Transverse colon (tissue), 4 donors: ENCODE measurements at places on chromosomes 7 and 10.

DNA sequence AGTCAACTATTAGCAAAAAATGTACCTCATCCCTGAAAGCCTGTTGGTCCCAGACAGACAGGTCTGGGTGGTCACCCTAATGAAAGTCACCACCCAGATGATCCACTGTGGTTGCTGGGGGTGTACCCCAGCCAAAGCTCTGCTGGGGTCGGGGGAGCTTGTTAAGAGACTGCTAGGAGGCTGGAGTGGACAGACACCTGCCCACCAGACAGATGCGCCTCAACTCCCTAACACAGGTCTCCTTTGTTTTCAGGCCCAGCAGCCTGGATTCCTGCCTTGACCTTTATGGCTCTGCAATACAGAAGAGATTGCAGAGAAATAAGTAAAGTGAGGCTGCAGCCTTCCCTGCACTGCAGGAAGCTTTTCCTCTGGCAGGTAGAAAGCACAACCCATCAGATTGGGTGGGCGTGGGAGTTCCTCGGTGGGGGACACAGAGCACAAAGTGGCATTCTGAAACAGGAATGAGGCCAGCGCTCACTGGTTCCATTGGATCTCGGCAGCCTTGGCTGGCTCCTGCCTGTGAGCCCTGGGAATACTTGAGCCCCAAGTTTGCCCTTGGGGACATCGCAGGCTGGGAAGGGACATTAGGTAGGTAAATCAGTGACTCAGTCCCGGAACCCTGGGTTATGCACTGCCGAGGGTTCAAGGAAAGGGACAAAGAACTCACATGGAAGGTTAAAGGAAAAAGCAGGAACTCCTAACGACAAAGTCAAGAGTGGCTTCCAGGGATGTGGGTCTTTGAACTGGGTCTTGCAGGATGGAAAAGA, 18.0 kb upstream of the ZNF488 start:
- DNase-seq: no peak

GRCh38 chr7:106339513-106340246, 54.9 kb upstream of the NAMPT start:
- no peak for DNase-seq

DNA sequence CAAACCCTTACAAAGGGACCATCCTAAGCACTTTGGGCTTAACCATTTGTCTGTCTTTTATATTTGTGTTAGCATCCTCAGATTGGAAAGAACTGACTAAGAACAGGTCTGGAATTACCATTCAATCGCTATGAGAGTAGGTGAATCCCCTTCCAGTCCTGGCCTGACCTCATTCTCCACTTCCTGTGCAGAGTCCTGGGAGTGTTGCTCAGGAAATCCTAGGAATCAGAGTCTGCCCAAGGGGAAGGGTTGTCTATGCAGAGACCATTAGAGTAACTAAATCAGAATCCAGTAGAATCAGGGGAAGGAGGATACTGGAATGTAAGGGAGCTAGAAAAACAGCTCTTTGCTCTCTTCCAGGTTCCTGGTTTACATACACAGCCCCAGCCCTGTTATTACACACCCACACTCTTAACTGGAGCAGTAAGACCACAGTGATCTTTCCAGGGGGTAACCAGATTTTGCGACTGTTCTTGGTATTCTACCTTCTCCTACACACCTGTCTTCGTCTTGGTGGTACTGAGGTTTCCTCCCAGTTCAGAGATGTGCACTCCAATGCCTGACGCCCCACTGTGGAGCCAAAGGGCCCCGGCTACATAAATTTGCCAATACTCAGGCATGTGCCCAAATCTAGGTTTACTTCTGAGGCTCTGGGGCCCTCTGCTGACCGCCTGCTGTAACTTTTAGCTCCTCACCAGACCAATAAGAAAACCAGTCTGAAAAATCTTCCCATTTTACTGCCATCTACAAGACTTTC, 103.7 kb downstream of the RNF216 start:
- DNase-seq: peak; percentile 61

GRCh38 chr10:43698156-43698555, 49.5 kb upstream of the ZNF32 start:
- DNase-seq: no peak

- peak; percentile 15 for DNase-seq
Measured at GRCh38 chr7:148697256-148698006, 1.3 kb upstream of the CUL1 start.

GRCh38 chr7:51318001-51318400, 1.4 kb upstream of the COBL start:
- DNase-seq: no peak

- no peak for DNase-seq
Measured at GRCh38 chr10:73717556-73717955, 19.6 kb upstream of the AGAP5 start.

DNA sequence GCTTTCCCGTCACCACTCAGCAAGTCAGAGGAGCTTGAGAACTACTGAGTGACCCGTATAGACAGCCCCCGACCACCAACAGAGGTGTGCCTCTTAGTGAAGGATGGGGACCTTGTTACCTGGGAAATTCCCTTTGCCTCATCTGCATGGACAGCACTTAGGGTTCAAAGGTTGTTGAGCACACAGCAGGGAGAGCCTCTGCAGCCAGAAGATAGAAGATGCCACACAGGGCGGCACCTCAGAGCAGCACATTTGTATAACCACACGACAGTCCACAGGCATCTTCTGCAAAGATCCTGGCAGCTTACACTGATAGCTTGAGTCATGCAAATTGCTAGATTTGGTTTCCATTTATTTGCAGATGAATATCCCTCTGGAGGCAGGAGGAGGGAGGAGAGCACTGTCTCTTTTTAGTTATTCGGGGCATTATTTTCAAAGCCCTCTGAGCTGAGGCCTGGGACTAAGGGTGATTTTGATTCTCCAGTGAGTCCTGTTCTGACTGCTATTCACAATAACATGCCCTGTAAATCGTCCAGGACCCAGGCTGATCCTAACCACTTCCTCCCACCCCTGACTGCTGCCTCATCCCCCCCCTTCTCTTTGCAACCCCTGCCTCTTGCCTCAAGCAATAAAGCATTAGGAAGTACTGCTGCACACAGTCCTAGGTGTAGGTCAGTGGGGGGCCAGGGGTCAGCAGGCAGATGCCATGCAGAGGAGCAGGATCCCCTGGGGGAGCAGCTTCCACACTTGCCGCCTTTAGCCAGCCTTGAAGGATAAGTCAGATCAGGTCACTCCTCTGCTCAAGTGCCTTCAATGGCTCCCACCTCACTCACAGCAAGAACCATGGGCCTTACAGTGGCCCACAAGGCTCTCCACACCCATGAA, 24.6 kb upstream of the INMT start:
- peak; percentile 27 for DNase-seq

DNA sequence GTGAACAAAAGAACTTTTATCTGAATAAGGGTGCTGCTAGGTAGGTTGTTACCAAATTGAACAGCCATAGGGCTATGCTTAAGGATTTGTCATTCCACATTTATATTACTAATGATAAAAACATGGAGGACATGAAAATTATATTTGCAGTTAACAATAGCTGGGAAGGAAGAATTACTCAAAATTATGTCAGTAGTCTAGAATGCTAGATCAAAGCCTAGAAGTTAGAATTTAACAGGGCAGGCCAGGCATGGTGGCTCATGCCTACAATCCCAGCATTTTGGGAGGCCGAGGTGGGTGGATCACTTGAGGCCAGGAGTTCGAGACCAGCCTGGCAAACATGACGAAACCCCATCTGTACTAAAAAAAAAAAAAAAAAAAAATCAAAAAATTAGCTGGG, 9.4 kb downstream of the STK17A start:
- DNase-seq: no peak

DNA sequence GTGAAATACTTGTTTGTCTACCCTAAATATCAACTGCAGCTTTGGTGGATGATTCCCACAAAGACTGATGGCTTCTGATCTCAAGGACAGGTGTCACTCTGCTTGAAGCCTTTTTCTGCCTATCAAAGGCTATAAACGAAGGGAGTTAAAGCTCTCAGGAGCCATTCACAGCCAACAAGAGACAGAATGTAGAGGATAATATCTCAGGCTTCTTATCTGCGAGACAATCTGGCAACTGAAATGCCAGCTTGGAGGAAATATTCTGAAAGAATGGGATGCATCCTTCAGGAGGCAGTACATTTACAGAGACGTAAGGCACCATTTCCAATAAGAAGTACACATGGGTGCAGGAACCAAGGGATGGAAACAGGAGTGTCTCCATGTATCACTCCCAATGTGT, 549.4 kb downstream of the GPAM start:
- no peak for DNase-seq

DNA sequence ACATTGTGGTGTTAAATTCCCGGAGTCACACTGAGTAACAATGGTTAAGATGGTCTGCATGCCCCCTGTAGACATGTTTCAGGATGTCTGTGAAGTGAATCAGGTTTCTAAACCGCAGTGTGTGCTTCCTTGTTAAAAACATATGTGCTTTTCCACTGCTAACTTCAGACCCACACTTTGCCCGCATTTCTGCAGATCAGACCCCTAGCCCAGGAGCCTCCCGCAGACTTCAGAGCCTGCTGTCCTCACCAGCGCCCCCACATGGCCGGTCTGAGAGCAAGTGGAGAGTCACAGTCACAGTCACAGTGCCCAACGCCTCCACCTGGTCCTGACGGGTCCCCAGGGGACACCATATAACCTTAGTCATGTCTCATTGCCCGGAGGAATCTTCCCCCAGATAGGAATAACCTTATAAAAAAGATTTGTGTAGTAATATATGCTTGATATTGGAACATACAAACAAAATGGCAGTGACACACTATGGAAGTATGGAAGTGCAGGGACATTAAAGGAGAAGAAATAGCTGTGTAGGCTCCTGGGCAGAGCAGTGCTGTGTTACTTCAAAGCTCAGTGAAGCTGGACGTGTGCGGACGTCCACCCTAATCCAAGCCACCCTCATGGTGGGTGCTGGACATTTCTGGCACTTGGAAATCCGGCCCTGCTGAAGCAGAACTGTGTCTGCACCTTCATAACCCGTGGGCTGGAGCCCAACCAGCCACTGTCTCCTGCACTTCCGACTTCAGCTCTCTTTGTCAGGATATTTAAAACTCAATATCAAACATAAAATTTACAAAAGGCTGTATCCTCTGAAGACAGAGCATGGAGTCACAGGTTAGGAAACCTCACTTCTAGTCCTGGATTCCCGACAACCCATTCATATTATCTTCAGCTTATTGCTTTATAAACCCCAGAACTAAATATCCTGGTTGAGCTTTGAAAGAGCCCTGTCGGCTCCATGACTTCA, 29.0 kb downstream of the GSTO2 start:
- no peak for DNase-seq

DNA sequence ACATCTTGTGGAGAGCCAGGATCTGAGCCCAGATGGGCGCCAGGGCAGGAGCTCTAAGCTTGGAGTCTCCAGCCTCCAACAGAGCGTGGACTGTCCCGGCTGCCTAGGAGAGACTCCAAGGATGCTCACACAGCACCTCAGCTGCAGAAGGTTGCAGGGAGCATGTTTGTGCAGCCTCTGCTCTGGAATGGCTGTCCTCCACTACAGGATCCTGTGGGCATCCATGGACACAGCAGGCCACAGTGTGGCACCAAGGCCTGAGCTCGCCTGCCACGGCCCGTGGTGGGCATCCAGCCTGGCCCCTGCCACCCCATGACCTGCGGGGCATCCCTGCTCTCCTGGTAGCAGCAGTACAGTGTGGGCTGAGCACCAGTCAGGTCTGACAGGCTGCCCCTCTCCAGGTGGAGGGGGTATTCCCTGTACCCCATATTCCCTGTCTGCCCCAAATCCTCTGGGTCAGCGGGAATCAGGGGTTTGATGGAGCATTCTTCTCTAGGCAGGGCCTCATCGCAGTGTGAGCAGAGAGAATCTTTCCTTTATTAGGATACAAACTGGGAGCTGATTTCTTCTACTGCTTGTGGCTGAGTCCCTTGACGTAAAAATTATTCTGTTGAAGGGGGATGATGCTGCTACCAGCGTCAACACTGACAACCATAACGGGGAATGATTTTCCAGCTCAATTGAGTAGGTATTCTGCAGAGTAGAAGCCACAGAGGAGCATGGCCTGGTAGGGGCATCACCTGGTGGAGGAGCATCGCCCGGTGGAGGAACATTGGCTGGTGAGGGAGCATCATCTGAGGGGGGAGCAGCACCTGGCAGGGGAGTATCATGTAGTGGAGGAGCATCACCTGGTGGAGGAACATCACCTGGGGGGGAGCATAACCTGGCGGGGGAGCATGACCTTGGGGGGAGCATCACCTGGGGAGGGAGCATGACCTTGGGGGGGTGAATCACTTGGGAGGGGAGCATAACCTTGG, 60.6 kb downstream of the GLRX3 start:
- no peak for DNase-seq

- no peak for DNase-seq
Measured at GRCh38 chr7:38057829-38058228, 120.2 kb upstream of the STARD3NL start.

GRCh38 chr10:11754173-11754572, 12.0 kb downstream of the ECHDC3 start:
- no peak for DNase-seq

- DNase-seq: no peak
Measured at GRCh38 chr10:118153287-118153686, 106.5 kb upstream of the RAB11FIP2 start.

- peak; percentile 51 for DNase-seq
Measured at GRCh38 chr10:12333380-12334185, 15.8 kb upstream of the CAMK1D start.

- peak; percentile 92 for DNase-seq
Measured at GRCh38 chr7:100837099-100837836, 9.9 kb upstream of the EPHB4 start.

- no peak for DNase-seq
Measured at GRCh38 chr7:51376420-51377092, 59.9 kb upstream of the COBL start.
